ENCODE measurements at places on chromosomes 11 and 22.
A peak's percentile ranks its signal among the peaks of the same experiment; 100 is the strongest.

DNA sequence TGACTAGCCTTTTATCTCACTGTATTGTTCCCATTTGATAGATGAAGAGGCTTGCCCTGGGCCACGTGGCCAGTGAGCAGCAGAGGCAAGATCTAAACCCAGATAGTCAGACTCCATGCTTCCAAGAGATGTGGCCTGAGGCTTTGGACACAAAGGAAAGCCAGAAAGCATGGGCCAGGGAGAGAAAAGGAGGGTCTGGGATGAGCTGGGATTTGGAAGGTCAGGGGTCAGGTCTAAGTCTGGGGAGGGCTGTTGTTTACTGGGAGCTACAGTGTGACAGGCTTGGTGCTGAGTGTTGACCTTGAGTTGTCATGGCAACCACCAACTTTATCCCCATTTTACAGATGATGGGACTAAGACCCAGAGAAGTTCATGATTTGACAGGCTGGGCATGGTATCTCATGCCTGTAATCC is 2.1 kb downstream of the SLC35E4 start:
- no peak for DNase-seq

DNA sequence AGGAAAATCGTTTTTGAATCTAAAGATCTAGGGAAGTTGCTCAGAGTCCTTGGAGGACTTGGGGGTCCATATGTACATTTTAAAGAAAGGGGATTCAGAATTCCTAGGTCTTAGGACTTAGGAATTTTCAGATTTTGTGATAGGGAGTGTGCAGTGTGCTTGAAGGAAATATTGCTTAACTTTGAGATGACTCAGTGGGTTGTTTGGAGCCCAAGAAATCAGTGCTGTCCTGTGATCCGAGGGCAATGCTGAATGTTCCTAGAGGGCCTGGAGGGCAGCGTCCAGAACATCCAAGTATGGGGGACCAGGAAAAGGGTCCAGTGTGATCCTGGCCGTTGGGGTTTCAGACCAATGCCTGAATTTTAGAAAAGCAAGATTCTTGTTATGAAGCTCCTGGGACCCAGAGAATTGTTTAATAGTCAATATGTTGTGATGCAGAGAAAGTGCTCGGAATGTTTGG is 3.1 kb upstream of the IGF2 start:
- no peak for DNase-seq

- DNase-seq, result no peak
Observed at GRCh38 chr11:35566181-35566580, 40.8 kb upstream of the PAMR1 start.

DNA sequence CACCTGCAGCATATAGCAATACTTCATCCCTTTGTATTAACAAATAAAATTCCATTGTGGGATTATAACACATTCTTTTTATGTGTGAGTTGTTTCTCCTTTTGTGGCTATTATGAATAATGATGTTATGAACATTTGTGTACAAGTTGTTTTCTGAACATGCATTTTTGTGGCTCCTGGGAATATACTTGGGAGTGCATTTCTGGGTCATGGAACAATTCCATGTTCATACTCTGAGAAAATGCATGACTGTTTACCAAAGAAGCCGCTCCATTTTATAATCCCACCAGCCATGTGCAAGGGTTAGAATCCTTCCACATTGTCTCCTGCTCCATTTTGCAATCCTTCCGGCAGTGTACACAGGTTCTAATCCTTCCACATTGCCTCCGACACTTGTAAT is 713.8 kb downstream of the TBC1D22A start:
- no peak for DNase-seq

DNA sequence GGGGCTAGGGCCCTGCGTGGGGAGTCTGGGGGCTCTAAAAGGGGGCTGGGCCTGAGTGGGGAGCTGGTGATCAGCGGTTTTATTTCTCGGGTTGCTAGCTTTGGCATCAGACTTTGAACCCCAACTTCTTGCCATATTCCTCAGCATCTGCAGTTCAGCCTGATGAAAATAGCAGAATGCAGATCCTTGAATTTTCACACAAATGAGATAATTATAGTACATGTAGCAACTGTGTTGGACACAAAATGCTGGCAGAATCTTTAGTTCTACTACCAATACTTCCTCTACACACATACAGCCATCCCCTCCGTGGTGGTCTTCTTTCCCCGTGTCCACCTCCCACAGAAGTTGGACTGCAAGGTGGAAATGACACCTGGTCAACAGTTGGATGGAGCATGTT is 1.5 kb downstream of the ZC3H7B start:
- DNase-seq, result no peak

- no peak for DNase-seq
Observed at GRCh38 chr11:843818-844692, 1.4 kb downstream of the TSPAN4 start.

- no peak for DNase-seq
Observed at GRCh38 chr11:35377262-35377661, 42.1 kb downstream of the SLC1A2 start.

DNA sequence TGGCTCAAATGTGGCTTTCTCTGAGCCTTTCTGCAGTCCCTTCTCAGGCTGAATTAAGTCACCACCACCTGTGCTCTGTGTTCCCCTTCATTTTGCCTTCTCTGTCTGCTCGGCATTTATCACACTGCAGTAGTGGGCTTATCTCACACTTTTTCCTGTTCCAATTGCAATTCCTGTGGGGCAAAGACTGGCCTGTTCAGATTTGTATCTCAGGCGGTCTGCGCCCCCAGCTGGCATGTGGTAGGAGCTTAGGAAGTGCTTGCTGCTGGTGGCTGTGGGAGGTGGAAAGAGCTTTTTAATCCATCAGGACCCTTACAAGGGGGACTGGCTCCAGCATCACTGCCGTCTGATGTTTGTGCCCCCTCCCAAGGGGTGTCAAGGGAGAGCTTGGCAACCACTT is 21.2 kb downstream of the BMAL1 start:
- no peak for DNase-seq

- no peak for DNase-seq
Observed at GRCh38 chr22:37089434-37089833, 20.1 kb downstream of the TMPRSS6 start.

DNA sequence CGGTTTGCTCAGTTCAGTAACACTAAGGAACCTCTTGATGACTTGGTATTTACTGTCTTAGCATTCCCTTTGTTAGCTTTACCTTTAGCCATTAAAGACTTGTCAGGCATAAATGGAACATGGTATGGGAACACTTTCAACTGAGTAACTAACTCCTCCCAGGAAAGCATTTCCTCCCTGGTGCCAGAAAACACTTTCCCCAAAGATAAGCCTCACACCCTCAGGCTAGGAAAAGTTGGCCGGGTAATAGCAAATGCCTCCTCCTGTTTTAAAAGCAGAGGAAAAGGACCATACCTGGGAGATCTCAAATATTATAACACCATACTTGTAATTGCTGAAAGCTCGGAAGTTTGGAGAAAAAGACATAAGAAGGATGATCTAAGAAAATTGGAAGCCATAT is 12.0 kb downstream of the KCNJ11 start:
- no peak for DNase-seq

- DNase-seq, result no peak
Observed at GRCh38 chr11:48044577-48044976, 64.2 kb downstream of the PTPRJ start.

DNA sequence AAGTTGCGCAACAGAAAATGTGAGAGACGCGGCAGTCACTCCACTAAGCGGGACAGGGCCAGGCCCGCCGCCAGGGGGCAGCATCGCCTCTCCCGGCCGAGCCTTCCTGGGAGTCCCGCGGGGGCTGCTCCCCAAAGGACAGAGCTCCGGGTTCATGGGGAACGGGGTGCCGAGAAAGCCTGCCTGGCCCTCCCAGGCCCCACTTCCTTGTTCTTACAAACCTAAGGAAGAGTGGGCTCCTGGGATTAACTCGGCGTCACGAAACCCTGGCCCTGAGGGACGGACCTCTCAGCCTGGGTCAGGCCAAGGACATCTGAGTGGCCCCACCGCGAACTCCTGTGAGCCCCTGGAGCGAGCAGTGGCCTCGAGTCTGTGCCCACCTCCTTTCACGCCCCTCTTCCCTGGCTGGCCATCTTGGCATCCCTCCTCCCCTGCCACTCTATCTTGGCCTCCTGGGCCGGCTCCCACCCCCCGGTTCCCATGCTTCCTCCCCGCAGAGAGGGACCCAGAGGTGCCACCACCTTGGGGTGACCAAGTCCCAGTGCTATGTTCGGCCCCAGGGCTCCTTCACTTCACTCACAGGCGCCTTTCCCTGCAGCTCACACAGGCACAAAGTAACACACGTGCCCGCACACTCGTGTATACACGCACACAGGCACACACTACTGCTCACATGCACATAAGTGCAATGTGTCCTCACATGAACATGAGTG is 99.9 kb upstream of the FGF3 start:
- peak; percentile 49 for DNase-seq

DNA sequence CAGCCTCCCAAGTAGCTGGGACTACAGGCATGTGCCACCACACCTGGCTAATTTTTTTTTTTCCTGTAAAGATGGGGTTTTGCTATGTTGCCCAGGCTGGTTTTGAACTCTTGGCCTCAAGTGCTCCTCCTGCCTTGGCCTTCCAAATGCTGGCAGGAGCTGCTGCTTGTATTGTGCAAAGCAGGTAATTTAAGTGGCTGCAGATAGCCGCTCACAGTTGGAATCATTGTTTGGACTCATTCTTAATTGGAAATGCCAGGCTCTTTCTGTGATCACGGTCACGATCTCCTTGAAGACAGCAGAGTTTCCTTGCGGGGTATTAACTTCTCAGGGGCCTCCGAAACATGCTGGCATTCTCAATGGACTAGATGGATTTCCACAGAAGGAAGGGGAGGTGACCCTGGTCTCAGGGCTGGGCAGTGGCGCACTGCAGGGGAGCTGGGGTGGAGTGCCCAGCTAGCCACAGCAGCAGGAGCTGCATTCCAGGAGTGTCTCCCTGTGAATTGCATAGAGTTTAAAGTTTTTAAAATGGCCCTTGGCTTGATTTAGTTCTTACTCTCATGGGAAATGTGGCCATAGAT is 136.1 kb downstream of the MORC2 start:
- no peak for DNase-seq

DNA sequence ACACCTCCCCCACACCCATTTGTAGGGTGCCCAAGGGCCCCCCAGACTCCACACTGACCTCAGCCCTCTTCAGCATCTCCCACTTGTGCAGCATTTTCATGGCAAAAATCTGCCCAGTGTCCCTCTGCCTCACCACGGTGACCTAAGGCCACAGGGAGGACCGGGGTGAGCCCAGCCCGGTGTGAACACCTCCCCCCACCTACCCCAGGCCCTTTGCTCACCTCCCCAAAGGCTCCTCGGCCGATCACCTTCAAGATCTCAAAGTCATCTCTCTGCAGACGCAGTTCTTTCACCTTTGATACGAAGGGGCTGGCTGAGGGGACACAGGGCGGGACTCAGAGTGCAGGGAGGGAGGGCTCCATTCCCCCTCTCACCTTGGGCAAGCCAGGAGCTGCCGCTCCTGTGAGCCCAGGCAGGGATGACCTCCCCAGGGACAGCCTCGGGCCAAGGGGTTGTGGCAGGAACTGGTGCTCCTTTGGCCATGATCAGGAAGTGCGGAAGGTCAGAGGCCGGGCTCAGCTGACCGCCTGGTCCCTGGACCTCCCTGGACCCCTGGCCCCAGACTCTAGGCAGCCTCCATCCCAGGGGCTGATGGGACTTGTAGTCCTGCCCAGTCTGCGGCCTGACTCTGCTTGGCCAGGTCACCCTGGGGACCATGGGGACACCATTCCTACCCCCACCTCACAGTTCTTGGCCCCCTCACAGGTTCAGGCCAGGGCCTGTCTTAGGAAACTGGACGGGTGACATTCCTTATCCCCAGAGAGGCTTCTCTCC is 2.7 kb downstream of the CDC42BPG start:
- DNase-seq, result no peak

DNA sequence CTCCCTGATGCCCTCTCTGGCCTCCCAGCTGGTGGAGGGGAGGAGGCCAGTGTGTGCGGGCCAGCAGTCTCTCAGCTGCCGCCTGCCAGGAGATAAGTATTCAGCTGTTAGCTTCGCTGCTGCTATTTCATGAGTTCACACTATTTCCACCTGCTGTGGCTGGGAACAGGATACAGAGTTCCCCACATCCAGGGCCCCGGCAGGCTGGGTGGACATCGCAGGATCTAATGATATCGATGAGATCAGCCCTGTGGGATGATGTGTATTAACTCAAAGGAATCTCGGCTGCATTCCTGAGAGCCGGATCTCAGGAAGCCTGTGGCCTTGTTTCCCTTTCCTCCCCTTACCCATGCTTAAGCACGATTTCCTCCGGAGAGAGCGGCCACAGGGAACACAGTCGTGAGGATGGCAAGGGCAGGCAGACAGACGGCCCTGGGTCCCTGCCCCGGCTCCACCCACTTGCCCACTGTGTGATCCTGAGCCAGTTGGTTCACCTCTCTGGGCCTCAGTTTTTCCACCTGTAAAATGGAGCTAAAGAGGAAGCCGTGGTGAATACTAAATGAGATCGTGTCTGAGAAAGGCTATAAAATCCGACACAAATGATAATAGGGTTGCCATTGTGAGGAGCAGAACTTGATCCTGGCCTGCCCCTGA is 6.5 kb upstream of the PVALB start:
- DNase-seq, result no peak

DNA sequence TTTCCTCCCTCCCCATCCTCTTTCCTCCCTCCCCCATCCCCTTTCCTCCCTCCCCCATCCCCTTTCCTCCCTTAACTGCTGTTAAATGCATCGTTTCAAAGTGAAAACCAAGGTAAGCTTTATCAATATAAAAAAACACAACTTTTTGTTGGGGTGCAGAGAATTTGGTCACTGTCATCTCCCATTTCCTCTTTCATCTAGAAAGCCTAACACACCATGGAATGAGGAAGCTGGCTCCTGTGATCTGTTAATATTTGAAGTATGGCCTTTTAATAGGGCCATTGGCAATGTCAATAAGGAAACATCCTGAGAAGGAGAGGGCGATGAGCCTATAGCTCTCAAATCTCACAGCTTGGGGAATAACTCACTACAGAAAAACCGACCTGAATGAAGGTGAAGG is 7.0 kb downstream of the EXPH5 start:
- peak; percentile 17 for DNase-seq

GRCh38 chr11:115924744-115925567 is 420.7 kb upstream of the CADM1 start:
- DNase-seq, result no peak

- no peak for DNase-seq
Observed at GRCh38 chr22:45425101-45425500, 11.6 kb downstream of the RIBC2 start.

- DNase-seq, result no peak
Observed at GRCh38 chr11:4190098-4190497, 95.5 kb downstream of the RRM1 start.

DNA sequence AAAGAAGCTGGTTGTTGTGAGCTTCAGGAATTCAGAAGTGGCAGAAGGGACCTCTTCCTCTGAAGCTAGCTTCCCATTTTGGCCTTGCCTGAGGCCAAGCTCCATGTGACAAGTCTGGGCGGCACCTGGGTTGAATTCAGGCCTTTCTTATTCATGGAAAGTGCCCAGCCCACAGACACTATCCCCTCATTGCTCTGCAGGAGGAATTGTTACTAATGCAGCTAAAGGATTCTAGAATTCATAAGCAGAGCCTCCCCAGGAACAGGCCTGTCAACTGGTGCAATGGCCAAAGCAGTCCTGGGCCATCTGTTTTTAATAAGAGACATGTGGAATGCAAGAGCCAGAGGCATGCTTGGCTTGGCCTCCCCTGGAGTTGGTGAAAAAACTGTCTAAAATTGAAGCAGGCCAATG is 71.4 kb downstream of the SLC1A2 start:
- no peak for DNase-seq
